ENCODE measurements at places on chromosomes 2 and 18. TPM values are rescaled to one million over a fixed set of nuclear protein-coding genes. Genes with fewer than 3 reads are reported as not detected.

Gene DSG3
- total RNA-seq: not detected

DNA sequence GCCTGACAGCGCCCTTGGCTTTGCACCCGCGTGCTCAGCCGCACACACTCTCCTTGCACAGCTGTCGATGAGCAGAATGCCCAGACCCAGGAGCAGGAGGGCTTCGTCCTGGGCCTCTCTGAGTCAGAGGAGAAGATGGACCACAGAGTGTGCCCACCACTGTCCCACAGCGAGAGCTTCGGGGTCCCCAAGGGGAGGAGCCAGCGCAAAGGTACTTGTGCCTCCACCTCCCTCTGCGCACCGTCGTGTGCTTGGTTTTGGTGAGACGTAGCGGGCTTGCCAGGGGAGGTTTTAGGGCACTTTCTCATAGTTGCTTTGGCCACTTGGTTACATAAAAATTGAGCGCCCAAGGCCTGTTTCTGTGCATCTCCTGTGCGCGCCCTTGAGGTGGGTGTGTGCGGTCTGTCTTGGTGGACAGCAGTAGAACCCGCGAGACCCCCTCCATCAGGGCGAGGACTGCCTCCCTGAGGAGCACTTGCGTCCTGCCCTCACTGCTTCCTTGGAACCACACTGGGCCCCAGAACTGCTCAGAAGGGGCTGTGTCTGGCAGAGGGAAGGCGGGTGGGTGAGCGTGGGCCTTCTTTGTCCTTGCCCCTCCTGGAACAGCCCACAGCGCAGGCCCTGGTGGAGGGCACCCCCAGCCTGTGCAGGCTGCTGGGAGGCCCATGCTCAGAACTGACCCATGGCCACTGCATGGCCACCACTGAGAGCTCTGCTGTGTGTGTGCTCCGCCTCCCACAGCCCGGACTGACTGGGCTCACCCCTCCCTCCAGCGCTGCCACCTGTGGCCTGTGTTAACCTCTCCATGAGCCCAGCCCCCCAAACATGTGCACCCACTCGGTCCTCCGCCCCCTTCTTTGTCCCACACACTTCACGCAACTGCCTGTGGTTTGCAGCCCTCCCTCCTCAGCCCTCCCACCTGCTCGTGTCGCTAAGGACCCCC lies 95.9 kb downstream of the DGKD start:
- no peaks in the 10 kb centered on the region for H3K27me3 ChIP-seq
- peaks cover 2% of the 10 kb centered on the region for H3K4me1 ChIP-seq
- DNase-seq: no peak
- H3K36me3 ChIP-seq: peaks cover 47% of the 10 kb centered on the region
- no peak overlapping the region for H3K27ac ChIP-seq

DNA sequence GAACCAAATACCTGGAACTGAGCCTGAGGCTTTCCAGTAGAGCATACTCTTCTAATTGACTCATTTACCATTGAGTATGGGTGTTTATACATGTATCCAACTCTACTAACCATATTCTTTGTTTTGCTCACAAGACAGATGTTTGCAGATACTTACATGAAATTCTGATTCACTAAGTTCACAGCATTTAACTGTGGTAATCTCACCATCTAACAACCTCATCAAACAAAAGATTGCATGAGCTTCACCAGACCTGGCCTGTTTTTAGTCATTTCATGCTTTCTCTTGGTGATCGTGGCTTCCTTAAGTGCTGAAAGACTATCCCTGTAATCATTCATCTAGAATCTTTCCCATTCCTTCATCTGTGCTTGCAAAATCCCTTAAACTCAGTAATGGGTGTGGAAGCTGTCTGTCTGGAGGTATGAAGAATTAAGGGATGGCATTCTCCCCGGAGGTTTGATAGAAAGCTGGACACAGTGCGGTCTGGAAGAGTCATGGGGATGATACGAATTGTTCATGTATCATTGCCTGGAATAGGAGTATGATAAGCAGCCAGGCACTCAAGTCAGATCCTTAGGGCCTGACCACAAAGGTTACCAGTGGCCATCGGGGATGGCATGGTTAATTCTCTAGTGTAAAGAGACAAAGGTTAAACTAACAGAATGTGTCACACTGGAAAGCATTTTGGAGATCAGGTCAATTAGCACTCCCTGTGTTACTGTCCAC lies 42.0 kb upstream of the IL1R1 start:
- peaks cover 3% of the 10 kb centered on the region for H3K36me3 ChIP-seq
- peaks cover 27% of the 10 kb centered on the region for H3K4me1 ChIP-seq
- peaks cover 22% of the 10 kb centered on the region for H3K27me3 ChIP-seq
- no peak overlapping the region for H3K27ac ChIP-seq
- H3K4me3 ChIP-seq: no peak overlapping the region
- no peak for DNase-seq

Gene IL1RL1
- 0.58 TPM for total RNA-seq

DNA sequence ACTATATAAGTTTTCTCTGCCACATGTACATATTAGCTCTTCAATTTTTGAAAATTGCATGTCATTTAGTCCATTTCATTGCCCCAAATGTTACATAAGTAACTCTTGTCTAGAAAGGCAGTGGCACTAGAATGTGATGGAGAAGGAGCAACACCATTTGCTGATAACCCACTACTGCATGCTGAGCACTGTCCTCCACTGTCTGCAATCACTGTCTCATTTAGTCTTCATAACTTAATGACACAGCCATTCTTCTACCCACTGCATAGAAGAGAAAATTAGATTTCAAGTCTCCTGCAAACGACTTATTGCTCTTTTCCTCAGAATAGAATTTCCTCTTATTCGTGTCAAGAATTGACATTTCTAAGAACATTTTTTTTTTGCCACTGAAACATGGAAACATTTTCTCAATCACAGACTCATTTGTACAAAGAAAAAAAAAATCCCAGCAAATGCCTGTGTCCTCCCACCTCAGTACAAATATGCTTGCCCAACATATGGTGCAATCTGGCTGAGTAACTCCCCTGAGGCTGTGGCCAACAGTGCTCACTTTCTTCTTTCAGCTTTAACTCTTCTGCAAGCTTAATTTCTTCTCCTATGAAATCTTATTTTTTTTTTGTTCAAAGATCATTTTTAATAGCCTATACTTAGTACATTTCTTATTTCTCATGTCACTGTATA lies 768.6 kb upstream of the HS6ST1 start:
- H3K4me3 ChIP-seq: no peak overlapping the region
- H3K27ac ChIP-seq: no peak overlapping the region
- DNase-seq: no peak
- H3K36me3 ChIP-seq: no peaks in the 10 kb centered on the region

Gene CCBE1
- not detected for total RNA-seq

DNA sequence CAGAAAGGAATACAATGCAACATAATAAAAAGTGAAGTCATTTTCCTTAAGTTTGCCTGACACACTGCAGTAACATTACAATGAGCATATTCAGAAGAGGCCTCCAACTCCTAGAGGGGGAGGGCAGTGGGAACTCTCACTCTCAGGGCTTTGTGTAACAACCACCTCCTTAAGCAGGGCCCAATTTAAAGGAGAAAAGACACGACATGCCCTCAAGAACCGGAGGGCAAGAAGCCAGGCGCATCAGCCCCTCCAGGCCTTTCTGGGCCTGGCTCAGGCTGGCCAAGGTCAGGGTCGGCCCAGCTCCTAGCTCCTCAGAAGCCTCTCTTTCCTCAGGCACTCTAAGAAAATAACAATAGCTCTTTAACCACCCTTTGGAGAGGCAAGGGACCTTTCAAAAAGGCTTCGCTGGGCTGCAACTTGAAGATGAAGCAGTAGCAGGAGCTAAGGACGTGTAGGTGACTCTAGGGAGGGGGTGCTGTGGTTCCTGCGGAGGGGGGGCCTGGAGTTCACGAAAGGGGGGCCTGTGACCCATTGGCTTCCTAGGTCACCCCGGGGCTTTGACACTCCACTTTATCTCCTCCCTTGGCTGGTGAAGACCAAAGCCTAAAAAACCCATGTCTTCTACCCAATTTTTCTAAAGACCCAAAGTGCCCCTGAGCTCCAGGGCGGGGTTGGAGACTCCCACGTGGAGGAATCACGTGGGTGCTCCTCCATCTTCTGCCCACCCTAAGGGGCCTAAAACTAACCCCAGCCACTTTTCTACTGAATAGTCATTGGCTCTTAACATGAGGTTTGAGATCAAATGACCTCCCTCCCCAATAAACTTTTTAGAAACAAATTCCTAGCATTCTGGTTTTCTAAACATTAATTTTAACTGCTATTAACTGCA lies 13.3 kb downstream of the SERTAD2 start:
- H3K36me3 ChIP-seq: peaks cover 13% of the 10 kb centered on the region
- H3K4me1 ChIP-seq: peaks cover 56% of the 10 kb centered on the region
- H3K27me3 ChIP-seq: no peaks in the 10 kb centered on the region
- H3K27ac ChIP-seq: no peak overlapping the region

GRCh38 chr18:7789856-7790552 lies 222.9 kb downstream of the PTPRM start:
- no peak for DNase-seq
- no peak overlapping the region for H3K4me3 ChIP-seq
- no peaks in the 10 kb centered on the region for H3K4me1 ChIP-seq
- H3K36me3 ChIP-seq: no peaks in the 10 kb centered on the region

DNA sequence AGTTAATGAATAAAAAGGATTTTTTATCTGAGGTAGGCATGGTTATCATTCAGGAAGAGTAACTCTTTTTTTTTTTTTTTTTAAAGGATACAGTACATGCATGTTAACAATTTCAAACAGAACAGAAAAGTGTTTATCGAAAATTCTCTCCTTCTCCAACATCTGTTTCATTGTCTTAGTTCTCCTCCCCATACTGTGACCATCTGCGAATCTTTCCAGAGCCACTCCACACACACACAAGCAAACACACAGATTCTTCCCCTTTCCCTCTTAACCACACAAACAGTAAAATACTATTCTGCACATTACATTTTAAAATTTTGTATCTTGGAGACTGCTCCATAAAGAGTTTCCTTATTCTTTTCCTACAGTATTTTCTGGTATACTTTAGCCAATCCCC lies 38.0 kb downstream of the NPC1 start:
- no peaks in the 10 kb centered on the region for H3K27me3 ChIP-seq
- no peak overlapping the region for H3K27ac ChIP-seq

DNA sequence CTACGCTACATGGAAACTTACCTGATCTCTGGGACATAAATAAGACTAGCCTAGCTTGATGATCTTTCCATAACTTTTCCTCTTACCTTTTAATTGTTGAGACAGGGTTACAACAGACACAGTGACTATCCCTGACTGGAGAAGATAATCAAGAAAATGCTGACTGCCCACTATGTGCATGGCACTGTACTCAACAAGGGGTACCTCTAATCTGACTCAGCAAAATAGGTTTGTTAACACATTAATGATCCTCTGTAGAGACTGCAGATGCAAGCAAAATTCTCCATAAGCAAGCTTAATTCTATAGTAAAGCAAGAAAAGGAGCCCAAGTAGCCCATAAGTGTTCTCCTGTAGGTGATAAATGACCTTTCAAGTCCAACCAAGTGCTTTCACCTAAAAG lies 25.5 kb downstream of the ACVR1C start:
- H3K36me3 ChIP-seq: no peaks in the 10 kb centered on the region
- H3K27ac ChIP-seq: no peak overlapping the region
- peaks cover 2% of the 10 kb centered on the region for H3K4me1 ChIP-seq
- DNase-seq: no peak
- peaks cover 13% of the 10 kb centered on the region for H3K27me3 ChIP-seq
- H3K4me3 ChIP-seq: no peak overlapping the region

- no peaks in the 10 kb centered on the region for H3K36me3 ChIP-seq
- no peak overlapping the region for H3K4me3 ChIP-seq
- no peak for DNase-seq
- no peak overlapping the region for H3K27ac ChIP-seq
- H3K27me3 ChIP-seq: no peaks in the 10 kb centered on the region
- no peaks in the 10 kb centered on the region for H3K4me1 ChIP-seq
Observed at GRCh38 chr2:15860051-15860663, 80.2 kb upstream of the MYCN start.

DNA sequence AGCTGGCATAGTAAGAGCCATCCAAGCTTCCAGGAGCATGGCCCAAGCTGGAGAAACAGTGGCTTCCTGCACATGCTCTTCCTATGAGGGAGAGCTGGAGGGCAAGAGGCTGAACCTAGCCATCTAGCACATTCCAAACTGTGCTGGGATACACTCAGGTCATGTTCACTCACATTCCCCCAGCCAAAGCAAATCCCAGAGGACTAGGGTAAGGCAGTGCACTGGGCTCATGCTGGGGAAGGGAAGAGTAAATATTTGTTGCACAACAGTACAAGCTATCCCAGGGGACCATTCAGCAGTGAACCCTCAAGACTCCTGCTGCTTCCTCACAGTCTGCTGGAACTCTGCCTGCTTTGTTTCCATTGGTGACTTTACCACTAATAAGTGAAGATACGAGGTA lies 20.7 kb upstream of the GYPC start:
- no peak overlapping the region for H3K4me3 ChIP-seq
- no peak for DNase-seq
- no peaks in the 10 kb centered on the region for H3K36me3 ChIP-seq
- no peaks in the 10 kb centered on the region for H3K4me1 ChIP-seq
- H3K27me3 ChIP-seq: peaks cover 23% of the 10 kb centered on the region
- no peak overlapping the region for H3K27ac ChIP-seq

DNA sequence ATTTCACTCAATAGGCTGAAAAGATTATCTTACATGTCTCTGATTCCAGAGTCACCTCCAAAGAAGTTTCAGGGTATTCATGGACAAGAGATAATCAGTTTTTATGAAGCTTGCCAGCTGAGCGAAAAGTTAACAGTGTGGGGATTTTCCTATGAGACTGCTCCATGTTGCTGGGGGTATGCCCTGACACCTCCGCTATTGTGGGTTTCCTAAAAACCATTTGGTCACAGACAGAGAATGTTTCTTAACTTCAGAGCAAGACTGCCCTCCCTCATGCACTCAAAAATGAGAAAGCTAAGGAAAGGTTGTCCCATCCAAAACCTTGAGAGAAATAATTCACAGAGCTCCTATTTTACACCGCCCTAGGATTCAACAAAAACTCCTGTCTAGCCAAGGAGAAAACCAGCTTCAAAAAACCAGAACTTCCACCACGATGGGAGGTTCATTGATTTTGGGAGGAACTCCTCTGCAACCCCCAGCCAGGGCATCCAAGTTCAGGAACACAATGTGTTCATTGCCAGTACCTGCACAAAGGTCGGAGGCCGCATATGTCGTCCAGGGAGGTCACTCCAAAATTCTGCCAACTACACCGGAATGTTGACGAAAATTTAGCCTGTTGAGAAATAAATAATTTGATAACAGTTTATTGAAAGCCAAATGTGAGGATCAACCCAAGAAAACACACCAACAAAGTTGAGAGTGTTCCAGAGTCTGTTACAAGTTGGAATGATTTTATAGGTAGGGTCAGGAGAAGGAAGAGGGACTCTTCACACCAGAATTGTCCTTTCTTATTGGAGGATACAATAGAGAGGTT lies 104.3 kb downstream of the SP100 start:
- H3K4me3 ChIP-seq: no peak overlapping the region
- H3K27ac ChIP-seq: no peak overlapping the region
- no peaks in the 10 kb centered on the region for H3K4me1 ChIP-seq
- peaks cover 63% of the 10 kb centered on the region for H3K36me3 ChIP-seq
- H3K27me3 ChIP-seq: no peaks in the 10 kb centered on the region

Gene RAX
- not detected for total RNA-seq

Gene DUSP2
- total RNA-seq: 42.5 TPM
